Osteocyte (in vitro differentiated cells): ENCODE measurements at places on chromosomes 1 and 21. TPM values are rescaled to one million over a fixed set of nuclear protein-coding genes. Genes with fewer than 3 reads are reported as not detected.

The C1QA gene
- not detected in 2 replicates for total RNA-seq

The MAN1C1 gene
- total RNA-seq: 64.7 and 73.3 TPM in 2 replicates

GRCh38 chr1:22633697-22634463 is 2.5 kb upstream of the C1QA start:
- no peak for DNase-seq

GRCh38 chr1:2559509-2560298 is 3.5 kb downstream of the TNFRSF14 start:
- DNase-seq: no peak

The PAPPA2 gene
- total RNA-seq: 0.35 TPM in 1 of 2 replicates, not detected in the other

- peak; percentile 94 for DNase-seq
Observed at GRCh38 chr1:24150234-24151174, 7.6 kb upstream of the IL22RA1 start.

- no peak for DNase-seq
Observed at GRCh38 chr1:228148196-228148861, 1.4 kb upstream of the GJC2 start.

The DNASE2B gene
- total RNA-seq: not detected in 2 replicates

The CYP2J2 gene
- total RNA-seq: 0.13 TPM in 1 of 2 replicates, not detected in the other

The KIF21B gene
- total RNA-seq: 0.63 and 0.97 TPM in 2 replicates

GRCh38 chr1:42484382-42484781 is 21.3 kb downstream of the CCDC30 start:
- DNase-seq: no peak

- DNase-seq: no peak
Observed at GRCh38 chr21:34899760-34900159, 149.3 kb downstream of the RUNX1 start.

GRCh38 chr21:39315603-39316445 is 2.4 kb upstream of the BRWD1 start:
- peak; percentile 2 for DNase-seq

DNA sequence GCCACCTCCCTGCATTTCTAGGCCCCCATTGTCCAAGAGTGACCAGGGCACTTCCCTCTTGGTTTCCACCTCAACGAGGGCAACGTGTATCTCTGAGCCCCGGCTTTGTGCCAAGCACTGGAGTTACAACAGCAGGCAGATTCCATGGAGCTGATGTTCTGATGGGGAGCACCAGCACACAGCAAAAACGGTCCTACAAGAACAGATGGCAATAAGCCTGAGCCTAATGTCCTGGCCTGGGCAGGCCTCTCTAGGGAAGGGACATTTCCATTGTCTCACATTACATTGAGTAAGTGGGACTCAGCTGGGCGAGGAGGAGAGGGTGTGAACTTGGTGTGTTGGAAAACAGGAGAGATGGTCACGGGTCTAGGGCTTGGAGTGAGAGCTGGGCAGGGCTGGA is 27.2 kb upstream of the NPPB start:
- DNase-seq: no peak

GRCh38 chr1:76826072-76826845 is 41.0 kb upstream of the ST6GALNAC5 start:
- no peak for DNase-seq

The TMEM51 gene
- total RNA-seq: 0.81 and 0.86 TPM in 2 replicates

DNA sequence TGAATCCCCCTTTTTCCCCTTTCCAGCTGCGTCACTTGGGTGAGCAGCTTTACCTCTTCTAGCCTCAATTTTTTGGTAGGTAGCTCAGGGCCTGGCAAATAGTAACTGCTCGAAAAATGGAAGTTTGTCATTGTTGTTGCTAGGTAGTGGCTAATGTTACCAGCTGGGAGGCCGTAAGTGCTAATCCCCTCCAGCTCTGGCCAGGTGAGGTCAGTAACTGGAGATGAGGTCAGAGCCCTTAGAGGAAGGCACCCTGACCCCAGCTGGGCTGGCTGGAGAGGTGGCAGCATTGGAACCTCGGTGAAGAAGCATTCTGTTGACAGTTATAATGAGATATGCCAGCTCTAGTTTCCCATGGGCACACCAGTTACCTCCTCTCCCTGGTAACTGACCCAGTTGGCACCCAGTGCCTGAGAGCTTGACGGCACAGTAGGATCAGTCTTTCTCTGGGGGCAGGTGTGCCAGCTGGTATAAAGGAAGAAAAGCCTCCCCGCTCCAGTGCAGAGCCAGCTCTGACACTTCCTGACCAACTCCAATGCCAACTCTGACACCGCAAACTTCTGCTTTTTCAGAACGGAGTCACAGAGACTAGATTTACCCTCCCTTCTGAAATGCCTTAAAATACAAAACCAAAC is 35.0 kb upstream of the SLC2A1 start:
- no peak for DNase-seq

The KCNJ9 gene
- not detected in 2 replicates for total RNA-seq

The SLAMF6 gene
- total RNA-seq: not detected in 2 replicates

- DNase-seq: no peak
Observed at GRCh38 chr21:44275041-44275440, 10.6 kb upstream of the AIRE start.

DNA sequence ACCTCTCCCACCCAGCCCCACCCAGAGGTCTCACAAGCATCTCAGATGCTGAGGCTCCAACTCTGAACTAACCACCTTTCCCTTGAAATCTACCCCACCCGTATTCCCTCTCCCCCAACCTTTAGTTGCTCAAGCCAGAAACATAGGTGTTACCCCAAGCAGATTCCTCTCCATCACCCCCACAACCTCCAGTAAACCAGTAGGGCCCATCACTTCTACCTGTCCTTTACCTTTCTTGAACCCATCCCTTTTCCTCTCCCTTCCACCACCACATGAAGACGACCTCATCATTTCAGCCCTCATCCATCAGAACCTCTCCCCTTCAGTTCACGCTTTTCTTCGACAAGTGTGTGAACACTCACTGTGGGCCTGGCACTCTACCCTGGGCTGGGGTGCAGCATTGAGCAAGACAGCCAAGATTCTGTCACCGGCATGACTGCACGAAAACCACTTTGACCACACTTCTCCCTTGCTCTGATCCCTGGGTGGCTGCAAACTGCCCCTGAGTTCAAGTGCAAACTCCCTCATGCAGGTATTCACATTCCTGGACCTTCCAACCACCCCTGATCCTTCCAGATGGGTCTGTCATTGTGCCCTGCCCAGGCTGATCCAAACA is 65.5 kb upstream of the LAPTM5 start:
- DNase-seq: no peak

The SPRR1A gene
- not detected in 2 replicates for total RNA-seq
